ENCODE measurements at places on chromosomes 1 and 21.

- no peak for DNase-seq
Measured at GRCh38 chr1:244548558-244549115, 87.6 kb downstream of the CATSPERE start.

DNA sequence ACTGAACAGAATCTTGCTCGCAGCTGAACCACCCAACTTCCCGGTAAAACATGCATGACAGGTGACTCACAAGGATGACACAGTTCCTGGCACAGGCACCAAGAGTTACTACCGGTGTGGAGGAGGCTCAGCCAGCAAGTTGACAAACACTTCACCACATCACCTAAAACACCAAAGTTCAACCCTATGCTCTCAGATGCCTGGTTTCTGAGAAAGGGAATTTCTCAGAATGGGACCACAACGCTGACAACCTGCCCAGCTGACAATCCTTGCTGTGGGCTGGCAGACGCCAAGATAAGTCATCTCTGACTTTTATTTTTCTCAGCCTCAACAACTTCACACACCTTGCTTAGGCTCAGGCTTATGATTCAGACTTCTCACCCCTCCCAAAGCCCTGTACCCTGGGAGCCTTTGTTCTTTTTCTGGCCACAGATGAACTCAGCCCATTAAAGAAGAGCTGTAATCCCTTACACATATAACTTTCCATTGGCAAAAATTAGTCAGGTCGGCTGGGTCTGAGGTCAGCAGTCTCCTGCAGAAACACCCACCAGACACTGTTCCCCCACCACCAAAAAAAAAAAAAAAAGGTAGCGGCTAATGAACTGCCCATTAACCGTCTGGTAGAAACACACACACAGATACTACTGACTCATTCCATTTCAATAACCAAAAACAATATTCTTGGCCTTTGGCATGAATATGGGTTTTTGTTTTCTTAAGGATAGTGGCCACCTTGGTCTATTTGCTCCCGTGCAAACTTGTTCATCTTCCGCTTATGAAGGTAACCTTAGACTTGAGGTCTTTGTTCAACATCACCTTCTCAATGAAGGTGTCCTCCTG is 10.8 kb upstream of the TIAM1 start:
- DNase-seq = no peak

DNA sequence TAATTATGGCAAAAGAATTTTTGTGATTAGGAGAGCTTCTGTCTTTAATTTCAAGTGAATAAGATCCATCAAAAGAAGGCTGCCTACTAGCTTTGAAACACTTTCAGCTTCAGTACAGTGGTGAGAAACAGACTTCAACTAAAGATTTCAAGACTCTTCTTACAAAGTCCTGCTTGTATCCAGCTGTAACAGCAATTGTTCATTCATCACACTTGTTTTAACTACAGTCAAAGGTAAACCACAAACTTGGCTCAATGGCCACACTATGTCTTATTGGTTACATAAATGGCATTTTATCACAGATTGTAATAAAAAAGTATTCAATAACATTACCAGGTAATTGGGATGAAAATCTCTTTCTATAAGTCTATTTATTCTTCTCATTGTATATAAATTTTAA is 59.2 kb downstream of the WARS2 start:
- DNase-seq = no peak

DNA sequence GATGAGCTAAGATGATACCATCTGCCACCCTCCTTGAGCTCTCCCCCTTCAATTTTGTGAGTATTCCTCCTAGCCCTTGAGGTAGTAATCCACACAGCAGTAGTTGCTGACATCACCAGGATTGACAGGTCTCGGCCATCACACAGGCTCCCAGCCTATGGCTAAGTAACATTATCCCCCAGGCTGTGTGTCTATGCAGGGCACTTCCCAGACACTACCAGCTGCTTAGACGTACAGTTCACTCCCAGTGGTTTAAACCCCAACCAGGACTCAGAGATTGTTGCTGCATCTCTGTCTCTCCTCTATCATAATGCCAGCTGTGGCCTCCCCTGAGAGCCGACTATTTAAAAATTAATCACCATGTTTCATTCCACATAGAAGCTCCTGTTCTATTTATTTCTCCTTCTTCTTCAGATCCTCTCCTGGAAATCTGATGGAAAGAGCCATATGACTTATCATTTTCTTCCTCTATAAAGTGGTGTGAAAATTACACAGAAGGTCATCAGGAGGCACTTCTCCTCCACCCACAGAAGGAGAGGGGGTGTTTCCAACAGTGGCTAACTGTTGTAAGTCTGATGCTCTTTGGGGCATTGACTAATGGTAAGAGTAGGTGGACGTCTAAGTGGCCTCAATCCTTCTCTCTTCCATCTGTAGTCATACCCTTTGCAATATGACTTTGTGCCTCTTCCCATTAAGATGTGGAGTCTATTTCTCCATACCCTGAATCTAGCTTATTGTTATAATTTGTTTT is 396.3 kb downstream of the SETD4 start:
- no peak for DNase-seq

DNA sequence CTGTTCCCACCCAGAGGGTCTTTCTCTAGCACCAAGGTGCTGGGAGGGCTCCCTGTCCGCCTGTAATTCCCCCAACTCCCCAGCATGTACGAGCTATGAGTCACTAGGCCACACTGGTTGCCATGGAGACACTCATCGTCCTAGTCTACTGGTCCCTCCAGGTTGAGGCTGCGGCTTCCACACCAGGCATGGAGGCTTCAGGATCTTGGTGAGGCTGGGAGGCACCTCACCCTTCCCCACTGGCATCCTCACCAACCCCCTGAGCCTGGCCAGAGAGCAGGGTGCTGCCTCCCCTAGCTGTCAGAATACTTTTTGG is 75.6 kb upstream of the KAZN start:
- DNase-seq = no peak

GRCh38 chr1:172893146-172893841 is 157.4 kb downstream of the TNFSF18 start:
- DNase-seq = no peak

DNA sequence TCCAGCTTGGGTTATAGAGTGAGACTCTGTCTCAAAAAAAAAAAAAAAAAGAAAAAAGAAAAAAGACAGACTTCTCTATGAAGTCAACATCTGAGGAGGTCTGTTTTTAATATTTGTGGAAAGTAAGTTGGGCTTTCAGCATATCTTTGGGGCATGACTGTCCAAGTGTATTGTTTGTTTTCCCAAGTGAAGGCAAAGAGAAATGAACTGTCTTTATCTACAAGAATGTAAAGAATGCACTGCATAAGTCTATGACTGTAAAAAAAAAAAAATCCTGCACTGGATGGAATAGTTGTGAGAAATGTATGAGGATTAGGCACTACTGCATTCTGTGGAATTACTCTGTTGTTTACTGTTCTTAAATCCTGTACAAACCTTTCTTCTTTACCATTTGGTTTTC is 45.6 kb upstream of the TMEM61 start:
- DNase-seq = peak; percentile 98

All from BJ (cell line).